ENCODE measurements at places on chromosomes 11 and 22. TPM values are rescaled to one million over a fixed set of nuclear protein-coding genes. Genes with fewer than 3 reads are reported as not detected.

- peak overlapping the region; percentile 80 for H3K4me3 ChIP-seq
- H3K36me3 ChIP-seq = peaks cover 1% of the 10 kb centered on the region
- peaks cover 30% of the 10 kb centered on the region for H3K4me1 ChIP-seq
- H3K27me3 ChIP-seq = no peaks in the 10 kb centered on the region
- DNase-seq = peak; percentile 16
Measured at GRCh38 chr11:69049490-69049867, 747 bp downstream of the TPCN2 start.

Gene PANX3
- total RNA-seq = not detected

Gene DNAJB13
- 0.30 TPM for total RNA-seq

Gene TPBGL
- 0.22 TPM for total RNA-seq

Gene SLC22A9
- not detected for total RNA-seq
